ENCODE measurements at places on chromosomes 13 and 19.

DNA sequence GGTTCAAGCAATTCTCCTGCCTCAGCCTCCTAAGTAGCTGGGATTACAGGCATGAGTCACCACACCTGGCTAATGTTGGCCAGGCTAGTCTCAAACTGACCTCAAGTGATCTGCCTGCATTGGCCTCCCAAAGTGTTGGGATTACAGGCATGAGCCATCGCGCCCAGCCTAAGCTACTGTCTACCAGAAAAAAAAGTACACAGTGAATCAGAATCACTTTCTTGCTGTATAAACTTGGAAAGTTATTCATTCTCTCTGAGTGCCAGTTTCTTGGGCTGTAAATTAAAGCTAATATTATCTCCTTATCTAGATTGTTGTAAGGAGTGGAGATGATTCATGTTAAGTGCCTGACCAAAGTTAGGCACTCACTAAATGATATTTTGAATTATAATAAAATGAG is 242.8 kb downstream of the ENOX1 start:
- DNase-seq, result no peak

DNA sequence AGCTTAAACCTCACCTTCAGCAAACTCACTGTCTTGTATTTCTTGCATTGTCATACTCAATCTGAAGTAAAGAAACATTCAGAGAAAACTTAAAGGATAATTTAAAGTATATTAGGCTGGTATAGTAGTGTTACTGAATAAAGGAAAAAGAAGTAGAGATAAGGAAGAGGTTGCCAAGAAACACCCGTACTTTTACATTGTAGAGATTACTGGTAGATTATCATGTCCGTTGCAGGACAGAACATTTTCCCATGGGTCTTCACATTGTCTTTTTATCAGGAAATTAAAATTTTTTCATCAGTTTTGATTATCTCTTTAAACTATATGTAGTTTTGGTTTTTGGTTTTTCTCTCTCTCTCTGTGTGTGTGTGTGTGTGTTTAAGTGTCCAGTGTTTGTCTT is 19.9 kb upstream of the GPR183 start:
- DNase-seq, result no peak

DNA sequence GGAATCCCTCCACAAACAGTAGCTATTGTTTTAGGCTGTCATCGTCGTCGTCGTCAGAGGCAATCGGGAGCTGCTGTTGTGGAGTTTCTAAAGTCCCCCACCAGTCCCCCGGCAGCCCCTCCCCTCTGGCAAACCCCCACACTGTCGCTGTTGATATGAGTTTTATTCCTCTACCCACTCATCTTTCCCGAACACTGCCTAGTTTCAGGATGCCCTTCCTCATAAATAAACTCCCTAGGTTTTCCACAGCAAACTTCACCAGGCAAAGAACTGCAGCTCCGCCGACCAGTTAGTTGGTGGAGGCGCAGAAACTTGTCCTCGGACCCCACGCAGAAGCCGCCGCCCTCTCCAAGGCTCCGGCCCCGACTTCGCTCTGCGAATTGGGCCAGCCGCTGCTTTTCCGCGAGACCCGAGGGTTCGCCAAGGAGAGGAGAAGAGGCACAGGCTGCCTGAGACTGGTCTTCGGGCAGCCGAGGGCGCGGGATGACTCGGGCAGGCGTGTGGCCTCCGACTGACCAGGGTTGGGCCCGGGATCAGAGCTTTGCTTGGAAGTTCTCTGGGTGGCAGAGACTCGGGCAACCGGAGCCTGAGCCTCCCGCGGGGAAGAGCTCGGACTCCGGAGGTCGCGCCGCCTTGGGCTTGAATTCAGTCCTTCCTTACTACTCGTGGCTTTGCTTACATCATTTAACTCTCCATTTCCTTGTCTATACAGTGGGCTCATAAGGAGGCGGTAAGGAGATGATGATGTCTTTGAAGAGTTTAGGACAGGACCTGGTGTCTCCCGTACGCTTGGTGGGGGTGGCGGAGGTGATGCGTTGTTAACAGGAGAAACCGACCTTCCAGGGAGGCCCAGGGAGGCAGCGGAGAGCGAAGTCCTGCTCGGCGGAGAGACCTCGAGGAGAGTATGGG is 7.9 kb downstream of the PDX1 start:
- DNase-seq, result no peak

DNA sequence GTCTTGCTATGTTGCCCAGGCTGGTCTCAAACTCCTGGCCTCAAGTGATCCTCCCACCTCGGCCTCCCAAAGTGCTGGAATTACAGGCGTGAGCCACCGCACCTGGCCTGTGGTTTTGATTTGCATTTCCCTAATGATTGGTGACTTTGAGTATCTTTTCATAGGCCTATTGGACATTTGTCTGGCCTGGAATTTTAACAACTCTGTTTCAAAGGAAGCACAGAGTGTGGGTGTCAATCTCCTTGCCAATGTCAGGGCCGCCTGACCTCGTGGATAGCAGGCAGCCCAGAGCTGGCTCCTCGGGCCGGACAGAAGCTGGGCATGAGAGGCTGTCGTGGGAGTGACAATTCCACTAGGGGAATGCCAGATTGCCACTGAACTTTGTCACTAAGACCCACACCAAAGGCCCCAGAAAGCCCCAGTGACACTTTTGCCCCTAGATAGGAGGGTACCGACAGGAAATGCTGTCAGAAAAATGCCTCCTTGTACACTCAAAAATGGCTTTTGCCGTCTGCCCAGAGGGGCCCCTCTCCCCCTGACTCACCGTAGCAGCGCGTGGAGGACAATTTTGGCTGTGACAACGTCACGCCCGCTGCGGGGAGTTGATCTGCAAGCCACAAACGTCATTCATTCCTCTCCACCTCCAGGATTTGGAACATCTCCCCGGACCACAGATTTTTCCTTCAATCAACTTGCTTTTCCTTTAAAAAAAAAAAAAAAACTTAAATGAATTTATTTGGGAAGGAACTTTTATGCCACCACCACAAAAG is 11.7 kb upstream of the ADGRE5 start:
- DNase-seq, result no peak

GRCh38 chr13:105463011-105463501 is 1072.4 kb downstream of the EFNB2 start:
- no peak for DNase-seq

- no peak for DNase-seq
Measured at GRCh38 chr13:66576381-66576780, 653.8 kb downstream of the PCDH9 start.

DNA sequence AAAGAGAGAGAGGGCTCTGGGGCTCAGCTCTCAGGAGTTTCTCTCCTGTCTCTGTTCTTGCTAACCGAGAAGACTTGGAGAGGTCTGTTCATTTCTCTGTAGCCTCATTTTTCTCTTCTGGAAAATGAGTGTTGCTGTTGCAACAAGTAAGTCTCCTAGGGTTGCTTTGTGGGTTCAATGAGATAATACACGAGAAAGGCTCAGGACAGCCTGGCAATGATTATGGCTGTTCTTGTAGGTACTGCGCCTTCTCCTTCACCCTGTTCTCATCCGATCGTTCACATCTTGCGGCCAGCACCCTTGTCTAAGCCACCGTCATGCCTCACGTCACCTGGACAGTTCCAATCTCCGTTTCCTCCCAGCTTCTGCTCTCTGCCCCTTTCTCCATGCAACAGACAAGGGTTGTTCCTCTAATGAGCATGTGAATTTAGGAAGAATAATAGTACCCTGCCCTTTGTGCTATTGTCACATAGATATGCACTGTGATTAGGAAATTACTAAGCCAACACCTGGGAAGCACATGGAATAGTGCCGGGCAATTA is 4.2 kb downstream of the C5AR1 start:
- DNase-seq, result no peak

GRCh38 chr13:77537289-77537919 is 1.9 kb downstream of the SCEL start:
- DNase-seq, result no peak

GRCh38 chr19:19270749-19271571 is 2.1 kb downstream of the TM6SF2 start:
- DNase-seq, result no peak

- DNase-seq, result no peak
Measured at GRCh38 chr13:109160357-109160756, 530.9 kb downstream of the MYO16 start.

GRCh38 chr19:10104665-10105508 is 1.3 kb upstream of the PPAN start:
- no peak for DNase-seq

GRCh38 chr13:37715606-37716015 is 117.0 kb upstream of the POSTN start:
- no peak for DNase-seq

- DNase-seq, result no peak
Measured at GRCh38 chr19:51367255-51367564, 1.0 kb upstream of the ETFB start.

- no peak for DNase-seq
Measured at GRCh38 chr13:102877303-102877702, 31.5 kb downstream of the ERCC5 start.

DNA sequence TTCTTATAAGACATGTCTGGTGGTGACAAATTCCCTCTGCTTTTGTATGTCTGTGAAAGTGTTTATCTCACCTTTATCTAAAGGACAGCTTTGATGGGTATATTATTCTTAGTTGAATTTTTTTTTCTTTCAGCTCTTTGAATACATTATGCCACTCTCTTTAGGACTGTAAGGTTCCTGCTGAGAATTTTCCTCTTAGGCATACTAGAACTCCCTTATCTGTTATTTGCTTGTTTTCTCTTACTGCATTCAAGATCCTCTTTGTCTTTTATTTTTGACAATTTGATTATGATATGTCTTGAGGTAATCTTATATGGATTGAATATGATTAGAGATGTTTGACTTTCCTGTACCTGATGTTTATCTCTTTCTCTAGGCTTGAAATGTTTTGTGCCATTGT is 1328.4 kb downstream of the PCDH9 start:
- DNase-seq, result no peak

GRCh38 chr13:82002710-82003109 is 1661.8 kb upstream of the SPRY2 start:
- no peak for DNase-seq

DNA sequence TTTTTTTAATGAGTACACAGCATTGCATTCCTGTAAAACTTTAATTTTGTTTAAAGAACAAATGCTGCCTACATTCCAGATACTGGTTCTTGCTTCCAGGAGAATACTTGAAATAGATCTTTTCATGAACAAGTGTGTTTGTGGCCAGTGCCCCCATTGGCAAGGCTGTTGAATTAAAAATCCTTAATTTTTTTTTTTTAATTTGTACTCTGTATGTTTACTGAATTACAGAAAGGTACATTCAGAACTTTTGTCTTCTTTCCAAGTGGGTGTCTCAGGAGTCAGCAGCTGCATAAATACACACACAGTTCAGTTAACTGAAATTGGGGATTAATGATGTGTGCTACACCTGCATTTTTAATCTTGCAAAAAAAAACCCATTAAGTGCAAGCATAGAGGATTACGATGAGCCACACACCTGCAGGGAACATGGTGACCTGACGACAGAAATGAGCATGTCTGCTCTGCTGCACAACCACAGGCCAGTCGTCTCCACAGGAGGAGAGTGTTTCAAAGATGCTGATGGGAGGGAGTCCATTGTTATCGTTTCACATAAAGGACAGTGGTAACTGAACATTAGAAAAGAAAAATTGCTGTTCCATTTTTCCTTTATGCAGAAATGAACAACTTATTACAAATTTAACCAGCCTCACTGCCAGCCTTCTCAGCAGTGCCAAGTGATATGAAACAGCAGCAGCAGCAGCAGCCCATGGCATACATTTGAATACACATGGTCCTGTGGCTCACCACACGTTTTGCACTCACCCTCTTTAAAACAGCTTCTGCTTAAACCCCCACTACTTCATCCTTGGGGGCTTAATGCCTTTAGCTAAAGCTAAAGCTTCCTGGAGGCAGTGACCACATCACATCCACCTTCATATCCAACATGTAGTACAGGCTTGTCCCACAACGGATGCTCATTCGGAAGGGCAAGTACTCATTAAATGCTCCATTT is 72.3 kb upstream of the RFC3 start:
- no peak for DNase-seq

DNA sequence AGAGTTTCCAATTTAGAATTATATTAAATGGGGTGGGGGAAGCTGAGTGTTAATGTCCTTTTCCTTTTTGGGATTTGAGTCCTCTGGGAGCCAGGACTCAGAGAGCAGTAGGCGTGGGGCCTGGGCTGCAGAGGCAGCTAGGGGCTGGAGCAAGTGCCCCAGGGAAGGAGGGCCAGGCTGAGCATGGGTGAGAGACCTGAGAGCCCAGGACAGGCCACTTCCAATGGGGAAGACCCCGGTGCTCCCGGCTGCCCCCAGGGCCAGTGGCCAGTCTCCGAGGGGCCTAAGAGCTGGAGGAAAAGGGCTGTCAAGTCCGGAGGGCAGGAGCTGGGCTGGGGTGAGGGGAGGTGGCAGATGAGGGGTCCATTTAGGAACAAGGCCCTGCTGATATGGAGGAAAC is 371.5 kb downstream of the ZNF536 start:
- no peak for DNase-seq

GRCh38 chr19:52637718-52638585 is at the start of gene ZNF83:
TSS of gene ZNF83 (minus strand) at chr19:52638355.
- peak; percentile 51 for DNase-seq

DNA sequence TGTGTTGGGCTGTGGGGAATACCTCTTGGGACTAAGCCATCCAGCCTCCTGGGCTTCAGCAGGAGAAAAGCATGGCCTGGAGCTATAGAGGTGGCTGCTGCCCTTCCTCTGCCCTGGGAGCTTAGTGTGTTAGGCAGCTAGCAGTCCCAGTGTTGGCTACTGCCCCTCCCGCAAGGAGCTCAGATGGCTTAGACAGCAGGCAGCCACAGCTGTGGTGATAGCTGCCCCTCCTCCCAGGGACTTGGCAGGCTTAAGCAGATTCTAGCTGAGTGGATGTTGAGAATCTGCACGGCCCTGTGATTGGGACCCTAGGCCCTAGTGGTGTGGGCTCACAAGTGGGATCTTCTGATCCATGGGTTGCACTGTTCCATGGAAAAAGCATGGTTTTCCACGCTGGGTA is 264.5 kb downstream of the TDRD3 start:
- no peak for DNase-seq

- no peak for DNase-seq
Measured at GRCh38 chr13:34942732-34943435, 814 bp downstream of the NBEA start.

DNA sequence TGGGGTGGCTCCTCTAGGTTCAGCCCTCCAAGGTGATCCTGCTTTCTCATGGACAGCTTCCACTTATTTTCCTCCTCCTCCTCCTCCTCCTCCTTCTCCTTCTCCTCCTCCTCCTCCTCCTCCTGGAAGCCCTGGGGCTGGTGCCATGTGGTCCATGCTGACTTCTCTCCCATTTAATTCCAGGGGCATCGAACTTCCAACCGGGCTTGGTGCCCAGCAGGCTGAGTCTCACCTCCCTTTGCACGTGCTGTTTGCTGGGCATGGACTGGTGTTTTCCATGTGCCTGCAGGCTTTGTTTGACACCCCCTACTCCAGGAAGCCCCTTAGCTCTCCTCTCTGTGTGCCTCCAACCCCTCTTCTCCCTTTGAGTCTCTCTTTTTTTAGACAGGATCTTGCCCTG is 3.7 kb downstream of the MAST3 start:
- DNase-seq, result no peak

- no peak for DNase-seq
Measured at GRCh38 chr13:79626924-79627323, 146.0 kb downstream of the NDFIP2 start.

- peak; percentile 44 for DNase-seq
Measured at GRCh38 chr13:74325106-74325505, 190.9 kb upstream of the KLF12 start.

GRCh38 chr13:112815871-112816270 is 126.0 kb downstream of the ATP11A start:
- no peak for DNase-seq

All from NCI-H2171 (cell line).